Right lobe of liver (tissue), 6 donors: ENCODE measurements at places on chromosomes 2 and 18. TPM values are rescaled to one million over a fixed set of nuclear protein-coding genes. Genes with fewer than 3 reads are reported as not detected.
A peak's percentile ranks its signal among the peaks of the same experiment; 100 is the strongest.

The CNRIP1 gene
- 3.3 TPM for total RNA-seq

DNA sequence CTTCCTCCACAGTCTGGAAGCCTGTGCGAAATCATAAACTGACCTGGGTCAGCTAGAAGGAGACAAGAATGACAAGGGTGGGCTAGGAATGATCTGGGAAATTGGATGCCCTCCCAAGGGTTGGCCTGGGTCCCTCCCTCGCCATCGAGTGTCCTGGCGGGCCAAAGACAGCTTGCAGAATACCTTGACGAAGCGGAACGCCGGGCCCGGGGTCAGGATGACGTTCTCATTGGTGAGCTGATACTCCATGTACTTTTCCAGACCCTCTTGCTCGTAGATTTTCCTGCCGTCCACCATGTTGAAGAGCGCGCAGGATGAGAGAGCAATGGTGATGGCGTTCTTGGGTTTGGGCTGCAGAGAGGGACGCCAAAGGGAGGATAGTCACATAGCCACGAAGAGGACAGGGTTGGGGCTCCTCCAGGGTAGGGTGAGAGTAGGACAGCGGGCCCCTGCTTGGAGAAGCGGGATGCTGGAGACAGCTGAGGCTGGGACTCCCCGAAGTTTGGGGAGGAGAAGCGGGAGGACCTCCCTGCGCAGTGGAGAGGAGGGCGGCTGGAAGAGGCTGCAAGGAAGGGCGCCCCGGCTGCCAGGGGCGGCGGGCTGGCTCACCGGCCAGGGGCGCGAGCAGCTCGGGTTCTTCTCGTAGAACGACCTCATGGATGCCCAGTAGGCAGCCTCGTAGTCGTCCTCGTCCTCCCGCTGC is 5.3 kb downstream of the NT5C1B start:
- no peak for DNase-seq

The SERPINB4 gene
- total RNA-seq, result not detected

DNA sequence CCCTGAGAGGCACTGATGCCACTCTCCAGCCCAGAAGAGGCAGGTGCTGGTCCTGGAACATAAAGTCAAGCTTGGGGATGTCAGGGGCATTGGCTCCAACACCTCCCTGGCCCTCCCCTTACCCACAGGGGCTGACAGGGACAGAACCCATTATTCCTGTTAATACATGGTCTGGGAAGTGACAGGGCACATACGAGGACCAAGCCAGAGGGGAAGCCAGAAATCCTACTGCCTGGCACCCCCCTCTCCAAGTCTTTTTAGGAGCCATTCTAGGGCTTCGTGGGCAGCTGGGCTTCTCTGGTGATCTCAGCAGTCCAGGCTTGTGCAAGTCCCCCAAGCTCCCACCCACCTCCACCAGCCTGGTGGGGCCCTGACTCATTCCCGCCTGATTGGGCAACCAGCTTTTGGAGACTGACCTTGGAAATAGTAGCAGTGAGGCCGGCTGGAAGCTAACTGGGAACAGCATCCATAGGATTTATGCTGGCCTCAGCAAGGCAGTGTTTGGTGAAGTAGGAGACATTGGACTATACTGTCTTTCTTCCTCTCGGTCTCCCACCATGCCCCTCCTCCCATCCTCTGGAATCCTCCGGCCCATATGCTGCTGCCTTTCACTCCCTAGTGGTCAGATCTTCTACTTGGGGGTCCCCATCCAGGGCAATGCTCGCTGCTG is 86.4 kb upstream of the HK2 start:
- no peak for DNase-seq

DNA sequence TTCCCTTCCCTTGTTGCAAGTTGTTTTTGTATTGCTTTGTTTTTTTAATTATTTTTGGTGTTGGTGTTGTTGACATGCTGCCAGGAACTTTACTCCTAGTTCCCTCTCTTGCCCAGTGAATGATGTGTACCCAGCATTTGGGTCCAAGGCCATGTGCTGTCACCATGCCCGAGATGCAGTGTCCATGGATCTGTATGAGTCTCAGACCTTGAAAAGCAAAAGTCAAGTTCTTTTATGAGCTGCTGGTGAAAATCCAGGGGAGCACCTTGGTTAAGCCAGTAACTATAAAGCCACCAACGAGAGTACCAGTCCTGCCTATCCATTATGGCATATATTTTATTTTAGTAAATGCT is 236.4 kb downstream of the BCL11A start:
- peak; percentile 32 for DNase-seq

DNA sequence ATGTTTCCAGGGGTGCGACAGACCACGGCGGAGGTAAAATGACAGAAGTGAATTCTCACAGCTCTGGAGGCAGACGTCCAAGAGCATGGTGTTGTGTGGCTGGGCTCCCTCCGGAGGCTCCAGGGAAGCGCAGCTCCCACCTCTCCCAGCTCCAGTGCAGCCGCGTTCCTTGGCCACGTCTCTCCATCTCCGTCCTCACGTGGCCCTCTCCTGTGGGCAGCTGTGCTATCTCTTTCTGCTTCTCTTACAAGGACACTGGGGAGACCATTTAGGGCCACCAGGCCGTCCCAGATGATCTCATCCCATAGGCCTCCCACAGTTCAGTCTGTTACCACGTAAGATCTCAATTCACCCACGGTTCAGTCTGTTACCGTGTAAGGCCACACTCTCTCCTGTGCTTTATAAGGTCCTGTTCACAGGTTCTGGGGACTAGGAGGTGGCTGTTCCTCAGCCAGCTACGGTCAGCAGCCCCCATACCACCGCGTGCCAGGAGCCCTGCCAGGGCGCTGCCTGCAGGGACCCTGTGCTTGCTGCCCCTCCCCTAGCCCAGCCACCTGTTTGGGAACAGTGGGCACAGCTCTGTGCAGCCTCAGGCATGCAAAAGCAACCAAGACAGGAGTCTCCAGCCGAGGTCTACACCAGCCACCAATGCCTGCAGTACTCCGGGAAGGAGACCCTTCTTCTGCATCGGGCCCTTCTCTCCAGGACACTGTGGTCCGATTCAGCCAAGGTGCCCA is 2.9 kb upstream of the MAB21L4 start:
- DNase-seq, result no peak

The TFPI gene
- total RNA-seq, result 223 TPM

DNA sequence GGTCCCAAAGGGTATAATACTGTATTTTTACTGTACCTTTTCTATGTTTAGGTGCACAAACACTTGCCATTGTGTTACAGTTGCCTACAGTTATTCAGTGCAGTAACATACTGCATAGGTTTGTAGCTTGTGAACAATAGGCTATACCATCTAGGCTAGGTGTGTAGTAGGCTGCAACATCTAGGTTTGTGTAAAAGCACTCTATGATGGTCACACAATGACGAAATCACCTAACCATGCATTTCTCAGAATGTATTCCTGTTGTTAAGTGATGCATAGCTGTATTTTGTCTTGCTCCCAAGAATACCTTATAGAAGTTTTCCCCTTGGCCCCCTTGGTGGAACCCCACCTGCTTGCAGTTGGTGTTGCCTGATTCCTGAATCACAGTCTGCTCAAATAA is 29.3 kb upstream of the AGFG1 start:
- no peak for DNase-seq

- DNase-seq, result no peak
Observed at GRCh38 chr18:30743033-30743432, 299.5 kb downstream of the DSC3 start.

DNA sequence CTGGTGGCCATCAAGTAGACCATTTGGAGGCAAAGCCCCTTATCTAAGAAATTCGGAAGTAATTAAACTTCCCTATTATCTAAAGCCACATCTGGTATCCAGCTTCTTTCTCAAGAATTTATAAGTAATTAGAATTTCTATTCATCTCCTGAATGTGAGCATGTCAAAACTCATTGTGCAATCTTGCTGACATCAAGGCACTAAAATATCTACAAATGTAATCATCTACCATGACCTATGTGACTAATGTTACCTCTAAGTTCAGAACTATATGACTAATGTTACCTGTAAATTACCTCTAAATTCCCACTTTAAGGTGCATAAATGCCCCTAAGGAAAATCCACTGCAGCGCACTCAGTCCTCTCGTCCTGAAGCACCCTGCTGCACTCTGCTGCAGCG is 773.0 kb downstream of the CPS1 start:
- no peak for DNase-seq

- DNase-seq, result no peak
Observed at GRCh38 chr2:36481709-36482108, 116.3 kb downstream of the FEZ2 start.

DNA sequence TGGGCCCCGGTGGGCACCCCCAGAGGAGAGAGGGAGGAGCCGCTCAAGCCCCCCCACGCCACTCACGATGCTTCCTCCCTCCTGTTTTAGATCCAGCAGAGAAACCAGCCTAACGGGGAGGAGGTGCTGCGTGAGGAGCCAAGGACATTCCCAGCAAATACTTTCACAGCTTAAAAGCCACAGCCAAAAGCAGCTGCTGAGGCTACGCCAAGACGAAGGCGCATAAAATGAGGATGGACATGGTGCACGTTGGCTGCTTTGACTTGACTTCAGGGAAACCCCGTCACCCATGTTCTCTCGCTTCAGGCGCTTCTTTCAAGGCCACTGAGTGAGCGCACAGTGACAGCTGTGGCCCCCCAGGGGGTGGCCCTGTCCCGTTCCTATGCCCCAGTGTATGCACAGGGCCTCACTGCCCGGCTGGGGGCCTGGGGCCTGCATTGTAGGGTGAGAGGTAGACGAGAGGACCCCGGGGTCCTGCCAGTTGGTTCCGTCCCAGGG is 72.1 kb upstream of the PXDN start:
- DNase-seq, result no peak

- DNase-seq, result no peak
Observed at GRCh38 chr2:205475416-205475768, 206.9 kb upstream of the NRP2 start.

The IL1F10 gene
- not detected for total RNA-seq

The PSMA8 gene
- total RNA-seq, result not detected

- no peak for DNase-seq
Observed at GRCh38 chr18:23108496-23108895, 26.8 kb upstream of the CABLES1 start.

- no peak for DNase-seq
Observed at GRCh38 chr2:240921995-240922244, 15.8 kb downstream of the CROCC2 start.

- peak; percentile 25 for DNase-seq
Observed at GRCh38 chr2:106816974-106817373, 69.0 kb downstream of the ST6GAL2 start.

GRCh38 chr2:176192351-176192750 is 3.9 kb downstream of the HOXD1 start:
- DNase-seq, result no peak

- DNase-seq, result no peak
Observed at GRCh38 chr2:99399795-99400194, 62.6 kb downstream of the EIF5B start.

DNA sequence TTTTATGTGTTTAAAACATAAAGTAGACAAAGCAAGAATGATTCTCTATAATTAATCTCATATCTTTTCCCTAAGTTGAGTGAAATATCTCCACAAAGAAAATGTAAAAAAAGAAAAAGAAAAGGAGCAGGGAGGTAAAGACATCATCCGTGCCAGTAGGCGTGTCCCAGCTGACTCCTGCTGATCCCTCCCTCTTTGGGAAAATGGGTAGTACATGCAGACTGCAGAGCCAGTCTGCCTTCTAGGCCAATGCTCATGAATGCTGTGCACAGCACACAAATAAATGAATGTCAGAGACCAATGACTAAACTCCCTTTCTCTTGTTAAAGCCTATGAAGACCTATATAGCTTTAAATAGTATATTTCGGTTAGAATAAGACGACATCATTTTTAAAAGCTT is 64.7 kb downstream of the RAPH1 start:
- no peak for DNase-seq

The DPYSL5 gene
- total RNA-seq, result not detected

GRCh38 chr18:4789506-4789905 is 334.4 kb upstream of the DLGAP1 start:
- no peak for DNase-seq

The CD8A gene
- 0.51 TPM for total RNA-seq

- DNase-seq, result no peak
Observed at GRCh38 chr2:182404092-182404491, 22.7 kb downstream of the PDE1A start.

The HS6ST1 gene
- 30.6 TPM for total RNA-seq

- no peak for DNase-seq
Observed at GRCh38 chr2:55763721-55764120, 70.1 kb upstream of the PNPT1 start.

DNA sequence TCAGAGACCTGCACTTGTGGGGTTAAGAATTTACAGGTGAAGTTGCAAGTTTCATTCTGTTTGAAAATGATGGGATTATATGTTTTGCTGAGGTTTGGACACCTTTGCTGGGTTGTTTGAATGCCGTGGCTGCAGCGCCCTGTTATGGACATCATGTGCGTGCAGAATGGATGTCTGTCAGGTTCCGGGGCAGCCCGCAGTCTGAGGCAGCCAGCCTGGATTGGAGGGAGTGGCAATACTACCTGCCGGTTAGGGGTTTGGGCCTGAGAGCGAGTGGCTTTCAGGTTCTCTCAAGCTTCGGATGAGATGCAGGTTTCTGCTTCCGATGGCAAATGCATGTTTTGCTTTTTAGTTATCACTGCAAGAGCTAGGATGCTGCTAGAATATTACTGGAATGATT is 1.1 kb downstream of the CASP8 start:
- DNase-seq, result no peak

- DNase-seq, result no peak
Observed at GRCh38 chr2:56169521-56169920, 14.3 kb upstream of the CCDC85A start.

The CFLAR gene
- 85.4 TPM for total RNA-seq

- no peak for DNase-seq
Observed at GRCh38 chr2:134499307-134499926, 219.4 kb downstream of the TMEM163 start.
